Bone marrow (tissue), 2 donors: ENCODE measurements at places on chromosomes 12 and 14.
A peak's percentile ranks its signal among the peaks of the same experiment; 100 is the strongest.

GRCh38 chr12:6074979-6075585, 49.4 kb downstream of the VWF start:
- peak; percentile 59 for DNase-seq

DNA sequence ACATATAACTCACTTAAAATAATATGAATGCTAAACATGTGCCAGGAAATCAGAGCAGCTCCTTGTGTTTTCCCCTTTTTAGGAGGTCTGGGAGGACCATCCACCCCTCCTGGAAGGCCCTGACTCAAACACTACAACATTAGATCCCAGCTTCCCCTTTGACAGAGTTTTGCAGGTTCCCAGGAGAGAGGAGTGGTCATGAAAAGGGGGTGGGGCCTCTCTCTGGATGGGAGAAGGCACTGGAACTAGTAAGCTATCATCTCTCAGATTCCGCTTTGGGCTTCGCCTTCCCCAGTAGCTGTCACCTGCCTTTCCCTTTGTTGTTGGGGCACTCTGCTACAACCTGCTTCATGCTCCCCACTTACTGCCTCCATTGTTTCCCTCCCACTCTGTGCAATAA, 149.2 kb downstream of the ZFP36L1 start:
- DNase-seq, result no peak

- no peak for DNase-seq
Observed at GRCh38 chr14:53011053-53011462, 60.2 kb upstream of the FERMT2 start.

DNA sequence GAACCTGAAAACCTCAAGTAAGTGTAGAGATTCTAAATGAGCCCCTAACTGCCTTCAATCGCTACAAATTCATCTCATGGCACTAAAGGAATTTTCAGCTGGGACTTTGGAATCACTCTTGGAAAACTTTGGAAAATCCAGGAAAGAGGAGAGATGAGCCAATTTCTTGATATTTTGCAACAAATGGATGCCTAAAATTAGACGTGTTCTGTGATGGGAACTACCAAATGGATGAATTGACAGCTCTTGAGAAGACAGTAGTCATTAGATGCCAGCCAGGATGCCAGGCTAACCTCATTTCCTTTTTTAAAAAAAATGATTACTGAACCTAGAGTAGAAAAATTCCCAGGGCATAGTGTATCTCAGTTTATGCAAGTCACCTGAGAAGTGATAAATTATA, 78.3 kb downstream of the NPAS3 start:
- no peak for DNase-seq

DNA sequence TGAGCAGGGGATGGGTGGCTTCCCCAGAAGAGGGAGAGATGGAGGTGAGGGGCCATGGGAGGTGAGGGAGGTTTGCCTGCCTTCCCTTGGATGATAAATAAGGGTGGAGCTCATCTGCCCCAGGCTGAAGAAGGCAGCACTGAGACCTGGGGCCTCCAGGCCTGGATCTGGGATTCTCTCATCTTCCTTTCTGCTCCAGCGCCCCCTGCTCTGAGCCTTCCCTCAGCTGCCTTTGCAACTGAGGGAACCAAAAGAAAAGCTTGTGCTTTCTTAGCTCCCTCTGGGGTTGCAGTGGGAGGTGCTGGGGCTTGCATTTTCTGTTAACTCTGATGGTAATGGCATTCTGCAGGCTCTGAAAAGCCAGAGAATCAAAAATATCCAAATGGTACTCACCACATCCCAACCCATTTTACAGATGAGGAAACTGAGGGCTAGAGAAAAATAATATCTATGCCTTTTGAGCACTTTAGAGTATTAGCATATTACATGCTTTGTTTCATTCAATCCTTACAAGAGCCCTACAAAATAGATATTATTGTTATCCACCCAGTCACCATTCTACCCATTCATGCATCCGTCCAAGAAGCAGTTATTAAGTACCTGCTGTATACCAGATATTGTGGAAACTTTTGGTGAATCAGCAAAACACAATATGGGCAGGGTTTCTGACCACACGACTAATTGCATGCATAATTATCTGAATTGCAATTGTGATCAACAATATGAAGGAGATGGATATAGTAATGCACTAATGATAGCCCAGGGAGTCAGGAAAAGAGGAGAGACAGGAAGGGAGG, 102.2 kb downstream of the WSCD2 start:
- DNase-seq, result no peak

DNA sequence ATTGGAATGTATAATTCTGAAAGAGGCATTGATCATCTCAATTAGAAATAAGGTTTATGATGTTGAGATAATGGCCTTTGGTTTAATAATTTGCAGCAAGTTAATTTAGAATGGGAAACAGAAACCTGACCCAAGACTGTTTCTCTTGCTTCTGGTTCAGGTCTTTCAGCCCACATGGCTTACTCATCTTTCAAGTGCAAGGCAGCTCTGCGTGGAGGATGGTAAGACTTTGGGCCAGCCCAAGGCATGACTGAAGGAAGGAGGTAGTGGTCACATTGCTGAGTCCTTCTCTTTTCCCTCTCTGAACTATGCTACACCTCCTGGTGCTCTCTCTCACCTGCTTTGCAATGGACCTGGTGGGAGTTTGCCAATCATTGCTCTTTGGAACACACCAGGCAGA, 98.7 kb downstream of the CAND1 start:
- DNase-seq, result no peak

- no peak for DNase-seq
Observed at GRCh38 chr12:18755341-18755740, 17.4 kb downstream of the CAPZA3 start.
